ENCODE measurements at places on chromosomes 12 and 14. TPM values are rescaled to one million over a fixed set of nuclear protein-coding genes. Genes with fewer than 3 reads are reported as not detected.
A peak's percentile ranks its signal among the peaks of the same experiment; 100 is the strongest.

- no peak for DNase-seq
Observed at GRCh38 chr12:51528852-51529650, 62.0 kb upstream of the SCN8A start.

DNA sequence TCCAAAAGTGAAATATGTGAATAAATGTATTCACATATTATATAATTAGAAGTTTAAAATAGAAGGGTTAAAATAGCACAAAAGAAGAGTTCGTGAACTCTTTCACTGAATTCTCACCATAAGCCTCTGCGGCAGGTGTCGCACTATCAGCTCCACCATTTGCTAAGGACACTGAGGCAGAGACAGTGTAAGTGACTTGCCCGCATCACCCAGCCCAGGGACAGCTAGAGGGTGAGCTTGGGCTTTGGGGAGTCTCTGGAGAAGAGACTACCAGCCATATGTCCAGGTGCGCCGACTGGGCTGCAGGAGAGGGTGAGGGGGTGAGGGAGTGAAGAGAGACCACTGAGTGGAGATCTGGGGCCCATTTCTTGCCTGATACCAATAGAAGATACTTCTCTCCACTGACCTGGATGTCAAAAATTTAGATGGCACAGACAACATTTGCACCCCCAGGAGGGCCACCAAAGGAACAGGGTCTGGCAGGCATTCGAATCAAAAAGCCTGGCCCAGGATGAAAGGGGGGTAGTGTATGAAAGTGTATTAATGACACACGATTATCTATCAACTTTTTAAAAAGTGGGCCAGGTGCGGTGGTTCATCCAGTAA, 28.5 kb downstream of the FAIM2 start:
- no peak for DNase-seq

DNA sequence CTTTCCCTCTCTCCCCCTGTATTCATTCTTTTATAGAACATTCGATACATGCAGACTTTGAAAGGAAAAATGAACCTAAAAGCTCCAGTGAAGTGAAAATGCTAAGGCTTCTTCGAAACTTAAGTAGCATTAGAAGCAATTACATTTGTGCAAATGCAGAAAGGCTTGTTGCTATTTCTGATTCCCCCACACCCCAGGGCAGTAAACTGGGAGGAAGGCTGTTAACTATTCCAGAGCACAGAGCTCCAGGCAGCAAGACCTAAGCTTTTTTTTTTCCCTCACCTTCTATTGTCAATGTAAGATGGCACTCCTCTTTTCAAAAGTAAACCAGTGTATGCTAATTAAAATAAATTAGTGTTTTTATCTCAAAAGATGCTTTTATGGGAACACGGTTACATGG, 448.9 kb upstream of the TBX3 start:
- no peak for DNase-seq

GRCh38 chr14:92551044-92551841, 37.7 kb downstream of the RIN3 start:
- no peak for DNase-seq

DNA sequence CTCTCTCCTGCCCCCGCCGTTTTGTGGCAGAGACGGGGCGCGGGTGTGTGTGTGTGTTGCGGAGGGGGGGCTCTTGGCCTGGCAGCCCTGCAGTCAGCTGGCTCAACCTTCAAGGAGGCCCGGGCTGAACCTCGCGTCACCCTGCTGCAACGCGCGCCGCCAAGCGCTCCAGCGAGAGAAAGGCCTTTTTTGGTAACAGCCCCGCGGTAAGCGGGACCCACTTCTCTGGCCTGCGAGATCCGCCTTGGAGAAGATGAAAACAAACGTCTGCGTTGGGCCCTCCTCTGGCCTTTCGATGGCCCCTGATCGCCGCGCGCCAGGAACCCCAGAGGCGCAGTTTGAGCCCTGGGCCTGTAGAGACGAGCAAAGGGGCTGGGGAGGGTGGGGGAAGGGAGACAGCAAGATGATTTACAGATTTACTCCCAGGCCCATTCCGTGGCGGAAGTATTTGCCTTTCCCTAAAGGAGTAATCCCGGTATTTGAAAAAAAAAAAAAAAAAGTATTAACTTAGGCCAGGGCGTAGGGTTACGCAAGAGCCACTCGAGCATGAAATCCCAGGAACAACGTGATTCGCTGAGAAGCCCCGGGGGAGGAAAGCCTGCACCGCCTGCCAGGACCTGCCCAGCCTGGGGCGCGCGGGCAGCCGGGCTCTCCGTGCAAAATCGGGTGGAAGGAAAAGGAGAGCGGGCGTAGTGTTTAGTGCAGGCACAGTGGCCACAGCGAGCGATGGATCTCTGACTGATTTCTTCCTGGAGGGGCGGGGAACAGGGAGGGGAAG, 4.5 kb upstream of the IRF2BPL start:
- peak; percentile 82 for DNase-seq

DNA sequence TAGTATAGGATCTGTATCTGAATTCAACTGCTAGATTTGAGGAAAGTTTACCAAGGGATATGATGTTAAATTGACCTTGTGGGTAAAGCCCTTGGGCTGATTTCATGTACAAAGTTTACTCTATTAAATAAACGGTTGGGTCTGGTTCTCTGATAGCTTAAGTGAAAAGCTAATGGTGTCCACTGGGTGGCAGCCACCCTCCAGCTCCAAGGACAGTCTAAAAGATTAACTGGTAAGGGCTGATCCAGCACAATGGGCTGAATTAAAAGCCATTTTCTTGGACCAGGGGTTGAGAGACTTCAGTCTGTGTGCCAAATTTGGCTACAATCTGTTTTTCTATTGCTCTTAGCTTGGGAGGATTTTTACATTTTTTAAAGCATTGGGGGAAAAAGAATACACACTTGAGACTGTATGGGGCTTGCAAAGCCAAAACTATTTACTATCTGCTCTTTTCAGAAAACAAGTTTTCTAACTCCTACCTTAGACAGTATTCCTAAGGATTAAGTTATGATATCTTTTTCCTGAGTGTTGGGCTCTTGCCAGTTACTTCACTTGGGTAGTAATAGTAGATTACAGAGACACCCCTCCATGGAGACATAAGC, 116.5 kb downstream of the GPHN start:
- peak; percentile 55 for DNase-seq

DNA sequence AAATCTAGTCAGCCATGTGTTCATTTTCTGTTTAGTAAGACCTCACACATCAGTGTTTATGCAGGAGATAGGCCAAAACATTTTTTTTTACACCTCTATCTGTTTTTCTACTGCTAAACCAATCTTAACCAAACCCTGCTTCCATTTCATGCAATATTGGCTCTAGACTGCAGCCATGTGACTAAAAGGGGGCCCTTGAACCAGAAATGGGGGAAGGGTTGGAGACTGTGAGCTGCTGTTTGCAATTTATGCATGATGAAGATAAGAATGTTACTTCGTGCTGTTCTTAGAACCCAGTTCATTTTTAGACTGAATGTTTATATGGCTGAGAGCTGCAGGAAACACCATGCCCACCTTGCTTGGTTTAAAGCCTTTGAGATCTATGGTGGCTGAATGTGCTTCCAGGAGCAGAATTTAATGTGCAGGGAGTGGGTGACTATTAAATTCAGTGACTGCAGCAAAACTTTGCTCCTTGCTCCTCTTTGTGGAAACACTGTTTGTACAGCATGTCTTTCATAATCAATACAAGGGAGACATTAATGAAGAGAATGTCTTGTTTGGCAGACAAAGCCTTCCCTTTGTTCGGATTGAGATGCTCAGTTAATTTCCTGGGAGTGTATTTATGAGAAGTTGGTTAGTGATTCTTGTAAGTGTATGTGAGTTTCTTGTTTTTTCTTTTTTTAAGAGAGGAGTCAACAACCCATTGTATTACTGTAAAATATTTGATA, 53.6 kb downstream of the CHST11 start:
- no peak for DNase-seq

- no peak for DNase-seq
Observed at GRCh38 chr14:92486881-92487280, 26.7 kb upstream of the RIN3 start.

- peak; percentile 79 for DNase-seq
Observed at GRCh38 chr12:48997719-48998496, 1.3 kb downstream of the DDN start.

GRCh38 chr14:23929136-23929535, 24.4 kb upstream of the DHRS4 start:
- no peak for DNase-seq

- no peak for DNase-seq
Observed at GRCh38 chr14:56310643-56311042, 192.4 kb downstream of the PELI2 start.

- no peak for DNase-seq
Observed at GRCh38 chr14:90336401-90336800, 4.7 kb upstream of the NRDE2 start.

DNA sequence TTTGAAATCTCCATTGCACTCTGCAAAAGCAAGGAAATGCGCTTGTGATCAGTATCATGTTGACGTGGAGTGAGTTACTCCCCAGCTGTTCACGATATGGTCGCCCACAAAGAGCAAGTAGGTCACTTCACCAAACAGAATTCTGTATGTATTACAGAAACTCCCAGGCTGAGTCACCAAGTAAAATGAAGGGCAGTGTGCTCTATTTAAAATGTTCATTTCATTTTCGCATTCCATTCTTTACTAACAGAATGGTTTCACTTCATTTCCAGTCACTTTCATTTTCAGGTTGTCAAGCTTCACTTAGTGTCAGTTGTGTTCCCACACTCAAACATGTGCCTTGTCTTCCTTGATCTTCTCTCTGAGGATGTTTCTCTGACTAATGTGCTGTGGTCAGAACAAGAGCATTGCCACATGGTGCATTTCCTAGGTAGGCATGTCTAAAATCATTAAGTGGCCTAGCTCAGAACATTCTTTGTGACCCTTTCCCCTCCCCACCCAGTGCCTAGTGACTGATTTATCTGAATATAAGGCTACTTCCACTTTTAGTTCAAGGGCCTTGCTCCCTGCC, 391.2 kb downstream of the RAD51B start:
- no peak for DNase-seq

- no peak for DNase-seq
Observed at GRCh38 chr12:45582986-45583659, 146.4 kb upstream of the ARID2 start.

- DNase-seq = no peak
Observed at GRCh38 chr12:121352682-121353018, 439 bp upstream of the ANAPC5 start.

DNA sequence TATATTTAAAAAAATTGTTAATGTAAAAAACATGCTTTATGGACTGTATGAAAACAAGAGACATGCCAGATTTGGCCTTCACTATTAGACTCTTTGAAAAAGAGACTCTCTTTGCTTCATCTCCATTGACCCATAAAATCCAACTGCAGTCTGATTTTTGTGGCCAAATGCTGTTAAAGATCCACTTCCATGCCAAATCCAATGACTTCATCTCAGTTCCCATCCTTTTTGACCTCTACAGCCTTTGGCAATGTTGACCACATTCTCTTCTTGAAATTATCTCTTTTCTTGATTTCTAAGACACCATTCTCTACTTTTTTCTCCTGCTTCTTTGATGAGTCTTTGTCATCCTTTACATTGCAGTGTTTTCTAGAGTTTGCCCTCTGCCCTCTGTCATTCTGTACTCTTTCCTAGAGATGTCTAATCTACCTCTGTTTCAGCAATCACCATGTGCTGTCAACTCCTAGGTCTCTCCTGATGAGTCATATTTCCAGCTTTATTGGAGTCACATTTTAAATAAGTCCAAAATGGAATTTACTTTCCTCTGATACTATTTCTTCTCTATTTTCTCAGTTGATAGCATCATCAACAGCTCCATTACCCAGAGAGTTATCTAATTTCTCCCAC, 2.4 kb downstream of the TMPRSS12 start:
- no peak for DNase-seq

DNA sequence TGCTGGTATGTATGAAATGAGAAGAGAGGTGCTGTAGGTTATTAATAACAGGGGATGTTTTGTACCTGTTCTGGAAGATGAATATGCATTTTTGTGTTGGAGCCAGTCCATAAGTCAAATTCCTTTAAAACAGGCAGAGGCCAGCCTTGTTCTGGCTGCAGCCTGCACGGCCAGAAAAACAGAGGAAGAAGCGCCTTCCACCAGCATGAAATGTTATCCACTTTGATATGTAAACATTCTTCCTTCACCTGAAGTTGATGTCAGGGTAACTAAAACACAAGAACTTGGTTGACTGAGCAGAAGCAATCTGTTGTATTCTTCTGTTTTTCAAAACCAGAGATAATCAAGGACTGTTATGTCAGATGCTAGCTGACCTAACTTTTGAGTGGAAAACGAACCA, 237.9 kb upstream of the PLEKHG7 start:
- DNase-seq = no peak

DNA sequence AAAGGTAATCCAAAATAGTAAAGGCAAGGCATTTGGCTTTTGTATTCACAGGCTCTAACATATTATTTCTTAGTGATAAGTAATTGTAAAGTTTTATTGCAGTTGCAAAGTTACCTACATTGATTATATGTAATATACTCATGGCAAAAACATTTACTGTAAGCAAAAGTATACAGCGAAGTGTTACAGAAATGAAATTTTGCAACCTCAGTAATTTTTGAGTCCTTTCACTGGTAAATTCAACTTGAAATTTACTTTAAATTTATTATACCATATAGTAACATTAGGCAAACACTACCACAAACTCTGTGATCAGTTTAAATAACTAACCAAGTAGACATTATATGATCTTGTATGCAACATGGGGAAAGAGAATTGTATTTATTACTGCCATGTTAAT, 89.0 kb downstream of the CDK17 start:
- no peak for DNase-seq

GRCh38 chr14:96408608-96409007, 16.7 kb downstream of the AK7 start:
- DNase-seq = no peak

GRCh38 chr12:66044731-66045130, 85.8 kb downstream of the LLPH start:
- DNase-seq = no peak

DNA sequence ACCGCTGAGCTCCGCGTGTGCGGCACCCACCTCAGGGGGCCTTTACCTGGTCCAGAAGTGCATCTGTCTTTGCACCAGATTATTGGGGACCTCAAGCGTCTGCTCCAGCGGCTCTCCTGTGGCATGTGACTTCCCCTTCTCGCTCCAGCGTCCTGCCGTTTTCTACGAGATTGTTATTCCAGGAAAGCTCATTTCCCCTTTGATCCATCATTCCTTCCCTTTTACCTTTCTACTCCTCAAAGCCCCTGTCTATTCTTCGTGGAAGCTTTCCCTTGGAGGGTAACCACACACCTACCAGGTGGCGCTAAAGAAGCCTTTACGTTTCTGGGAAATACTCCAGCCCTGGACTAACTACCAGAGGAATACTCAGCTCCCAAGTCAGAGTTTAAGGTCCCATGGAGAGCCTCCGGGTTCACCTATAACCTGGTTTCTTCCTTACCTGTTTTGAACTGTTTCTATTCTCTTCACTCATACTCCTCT, 1.5 kb downstream of the FKBP4 start:
- no peak for DNase-seq

GRCh38 chr14:61876362-61877034, 114.3 kb downstream of the SNAPC1 start:
- DNase-seq = no peak

BTG1 gene
- total RNA-seq = 32.0 TPM

KCNMB4 gene
- 16.2 TPM for total RNA-seq

PLCZ1 gene
- not detected for total RNA-seq

DNAL1 gene
- total RNA-seq = 17.7 TPM

ATN1 gene
- 97.9 TPM for total RNA-seq

RPL10L gene
- total RNA-seq = not detected

CCDC197 gene
- not detected for total RNA-seq
